ENCODE measurements at places on chromosomes 16 and 17.

DNA sequence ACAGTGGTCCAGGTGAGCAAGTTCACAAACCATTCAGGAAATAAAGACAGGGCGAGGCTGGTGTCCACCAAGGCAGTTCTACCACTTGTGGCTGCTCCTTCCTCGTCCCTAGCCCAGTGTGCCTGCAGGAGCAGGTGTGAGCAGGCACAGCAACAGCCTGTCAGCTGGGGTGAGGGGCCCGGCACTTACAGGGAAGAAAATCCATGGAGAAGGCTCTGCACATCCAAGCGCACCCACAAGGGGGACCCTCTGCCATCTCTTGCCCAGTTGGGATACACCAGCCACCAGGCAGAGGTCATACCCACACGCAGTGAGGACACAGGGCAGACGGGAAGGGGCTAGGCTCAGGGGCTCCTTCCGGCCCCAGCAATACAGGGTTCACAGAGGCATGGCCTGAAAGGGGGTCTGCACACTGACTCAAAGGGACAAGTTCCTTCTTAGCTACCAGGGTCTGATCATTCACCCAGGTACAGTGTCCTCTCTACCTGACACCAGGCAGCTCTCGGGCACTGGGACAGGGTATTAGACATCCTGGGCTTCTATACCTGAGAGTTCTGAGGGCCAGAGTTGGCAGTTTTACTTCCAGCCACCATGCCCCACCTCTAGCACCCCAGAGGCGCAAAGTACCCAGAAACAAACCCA, 27.0 kb downstream of the CDIP1 start:
- DNase-seq: peak; percentile 17

DNA sequence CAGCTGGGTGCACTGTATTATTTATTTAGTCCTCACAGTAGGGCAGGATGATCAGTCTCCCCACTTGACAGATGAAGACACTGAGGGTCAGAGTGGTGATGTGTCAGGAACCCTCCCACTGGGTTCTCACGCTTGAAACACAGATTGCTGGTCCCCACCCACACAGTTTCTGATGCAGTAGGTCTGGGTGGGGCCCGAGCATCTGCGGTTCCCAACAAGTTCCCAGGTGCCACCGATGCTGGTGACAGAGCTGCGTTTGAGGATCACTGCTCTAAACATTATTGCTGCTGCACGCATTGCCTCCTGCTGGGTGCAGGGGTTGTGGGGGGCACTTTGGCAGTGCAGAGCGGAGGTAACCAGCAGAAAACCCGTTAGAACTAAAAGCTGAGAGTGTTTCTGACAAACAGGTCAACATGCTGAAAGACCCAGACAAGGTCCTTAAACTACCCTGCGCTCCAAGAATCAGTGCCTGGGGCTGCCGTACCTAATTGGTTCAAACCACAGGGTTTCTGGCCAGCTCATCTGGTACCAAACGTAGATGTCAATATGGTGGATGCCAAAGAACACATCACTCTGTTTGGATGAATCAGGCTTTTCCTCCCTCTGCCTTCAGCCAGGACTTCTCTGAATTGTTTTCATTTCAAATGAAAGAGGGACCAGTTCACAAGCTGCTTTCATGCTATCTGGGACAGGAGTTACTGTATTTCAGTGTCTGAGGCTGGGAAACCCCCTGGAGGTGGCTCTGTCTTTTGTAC, 76.0 kb downstream of the ABCC1 start:
- peak; percentile 55 for DNase-seq

- DNase-seq: no peak
Measured at GRCh38 chr16:71402007-71402406, 39.8 kb downstream of the TLE7 start.

GRCh38 chr17:77513045-77513444, 372.3 kb downstream of the SEC14L1 start:
- DNase-seq: no peak

GRCh38 chr17:17703140-17703919, 22.1 kb downstream of the RAI1 start:
- no peak for DNase-seq

DNA sequence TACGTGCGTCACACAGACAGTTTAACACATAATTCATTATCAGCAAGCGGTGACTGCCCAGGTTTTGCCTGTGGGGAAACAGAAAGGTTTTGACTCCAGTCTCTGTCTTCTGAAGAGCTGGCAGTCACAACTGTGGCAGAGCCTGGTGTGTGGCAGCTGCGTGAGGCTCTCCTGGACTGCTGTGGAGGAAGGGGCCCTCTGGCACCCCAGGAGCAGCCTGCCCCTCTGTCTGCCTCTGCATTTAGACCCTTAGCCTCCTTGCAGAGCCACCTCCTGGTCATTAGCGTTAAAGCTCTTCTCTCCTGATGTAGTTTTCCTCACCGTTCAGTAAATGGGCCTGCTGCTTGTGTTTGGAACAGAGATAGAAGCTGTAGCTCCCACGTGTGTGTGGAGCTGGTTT, 10.9 kb downstream of the RAB40C start:
- no peak for DNase-seq

GRCh38 chr17:73823684-73824083, 179.4 kb upstream of the SDK2 start:
- no peak for DNase-seq
